ENCODE measurements at places on chromosomes 16 and 17. TPM values are rescaled to one million over a fixed set of nuclear protein-coding genes. Genes with fewer than 3 reads are reported as not detected.

NPIPB6 gene
- total RNA-seq, result 1.9 TPM

KCNJ18 gene
- total RNA-seq, result not detected

PPP1R1B gene
- 10.7 TPM for total RNA-seq

ZFHX3 gene
- 0.90 TPM for total RNA-seq

NAGS gene
- total RNA-seq, result 5.1 TPM

LDHD gene
- total RNA-seq, result 14.9 TPM

ZG16B gene
- not detected for total RNA-seq

PIGL gene
- total RNA-seq, result 28.4 TPM

MT1F gene
- total RNA-seq, result 5.2 TPM

CRHR1 gene
- total RNA-seq, result 0.56 TPM
